Activated CD4-positive, CD25-positive, alpha-beta regulatory T cell treated with anti-CD3 and anti-CD28 coated beads, Interleukin-2, amount 50 U/mL, for 72 hours (primary cell): ENCODE measurements at places on chromosomes 6 and 20.

GRCh38 chr6:16320533-16321340 lies 82.3 kb downstream of the GMPR start:
- DNase-seq: no peak

DNA sequence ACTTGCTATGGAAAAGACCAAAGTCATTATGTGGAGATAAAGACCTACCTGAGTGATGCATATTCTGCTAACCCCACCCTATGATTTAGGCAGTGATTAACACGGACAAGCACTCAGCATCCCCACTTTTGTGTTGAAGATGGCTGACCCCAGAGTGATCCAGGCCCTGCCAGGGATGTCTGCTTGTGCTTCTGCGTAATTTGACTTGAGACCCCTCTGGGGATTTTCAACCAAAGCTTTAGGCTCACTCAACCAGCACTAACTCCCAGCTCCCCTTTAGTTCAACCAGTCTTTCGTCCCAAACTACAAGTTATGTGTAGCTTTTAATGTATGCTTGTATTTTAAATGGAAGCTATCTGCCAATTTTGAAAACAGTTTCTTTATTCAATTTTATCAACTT lies 538.0 kb upstream of the ID4 start:
- DNase-seq: no peak

GRCh38 chr20:62265365-62265764 lies 27.0 kb downstream of the OSBPL2 start:
- DNase-seq: no peak

- no peak for DNase-seq
These were observed 296.5 kb upstream of the SLC35B3 start for GRCh38 chr6:8731874-8732273.

DNA sequence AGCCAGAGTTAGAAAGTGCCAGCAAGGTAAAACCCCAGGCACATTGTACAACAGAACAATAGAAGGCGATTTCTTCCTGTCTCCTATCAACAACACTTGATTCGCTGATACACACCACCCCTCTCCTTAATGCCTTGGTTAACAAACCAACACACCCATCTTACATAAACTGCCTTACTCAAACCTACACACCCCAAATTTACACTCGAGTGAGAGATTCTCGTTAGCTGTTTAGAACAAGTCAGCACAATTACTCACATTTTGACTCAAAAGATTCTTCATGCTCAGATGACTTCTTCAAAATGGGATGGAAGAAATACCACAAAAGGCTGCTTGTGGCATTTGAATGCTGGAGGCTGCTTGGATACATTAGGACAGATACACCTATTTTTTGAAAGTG lies 80.0 kb upstream of the FOXQ1 start:
- DNase-seq: no peak

DNA sequence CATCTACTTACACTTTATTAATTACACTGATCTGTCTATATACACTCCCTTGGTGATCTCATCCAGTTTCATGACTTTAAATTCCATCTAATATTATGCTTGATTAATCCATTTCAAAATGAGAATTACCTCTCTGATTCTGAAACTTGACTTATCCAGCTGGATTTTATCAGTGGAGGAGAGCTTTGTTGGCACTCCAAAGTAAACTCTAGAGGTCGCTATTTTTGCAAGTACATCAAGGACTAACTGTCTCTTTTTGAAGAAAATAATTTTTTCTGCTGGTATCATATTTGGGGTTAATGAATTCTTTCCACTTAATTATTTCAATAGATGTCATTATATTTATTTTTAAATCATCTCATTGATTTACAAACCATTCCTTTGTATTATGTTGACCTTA lies 630.3 kb upstream of the MAN1A1 start:
- no peak for DNase-seq

- no peak for DNase-seq
These were observed 26.1 kb upstream of the UBE2J1 start for GRCh38 chr6:89378628-89379027.

DNA sequence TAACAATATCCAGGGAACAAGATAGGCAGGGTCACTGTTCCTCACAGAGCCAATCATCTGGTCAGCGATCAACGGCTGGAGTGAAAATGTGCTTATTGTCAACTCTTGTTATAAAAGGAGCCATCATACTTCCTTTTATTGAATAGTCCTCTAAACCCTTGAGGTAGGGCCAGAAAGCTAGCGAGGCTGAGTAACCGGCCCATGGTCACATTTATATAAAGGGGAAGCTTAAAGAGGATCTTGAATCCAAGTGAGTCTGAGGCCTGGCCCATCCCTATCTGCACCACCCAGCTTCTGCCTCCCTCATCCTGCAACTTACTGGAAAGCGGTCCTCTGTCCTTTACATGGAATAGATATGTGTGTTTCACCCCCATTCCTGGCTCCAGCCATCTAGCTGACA lies 9.5 kb downstream of the PHACTR3 start:
- DNase-seq: no peak

DNA sequence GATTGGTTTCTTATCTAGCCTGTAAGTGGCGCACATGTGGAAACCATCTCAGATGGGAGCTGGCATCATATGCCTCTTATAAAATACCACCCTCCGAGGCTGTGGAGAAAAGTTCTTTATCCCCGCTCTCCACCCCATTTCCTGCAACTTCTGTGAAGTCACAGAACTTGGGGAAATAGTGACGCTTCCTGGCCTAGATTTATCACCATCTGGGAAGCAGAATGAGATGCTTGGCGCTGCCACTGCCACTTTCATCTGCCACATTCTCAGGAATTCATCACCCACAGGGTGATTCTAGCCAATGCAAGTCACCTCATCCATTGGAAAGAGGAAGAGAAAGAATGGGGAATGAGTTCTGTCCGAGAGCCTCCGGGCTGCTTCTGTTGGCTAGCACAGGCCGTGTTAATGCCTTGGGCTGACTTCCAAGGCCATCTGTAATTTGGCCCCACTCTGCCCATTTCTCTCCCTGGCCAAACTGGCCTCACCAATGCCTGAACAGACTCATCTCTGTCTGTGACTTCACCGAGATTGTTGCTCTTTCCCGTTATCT lies 148.8 kb upstream of the SOX4 start:
- DNase-seq: no peak

DNA sequence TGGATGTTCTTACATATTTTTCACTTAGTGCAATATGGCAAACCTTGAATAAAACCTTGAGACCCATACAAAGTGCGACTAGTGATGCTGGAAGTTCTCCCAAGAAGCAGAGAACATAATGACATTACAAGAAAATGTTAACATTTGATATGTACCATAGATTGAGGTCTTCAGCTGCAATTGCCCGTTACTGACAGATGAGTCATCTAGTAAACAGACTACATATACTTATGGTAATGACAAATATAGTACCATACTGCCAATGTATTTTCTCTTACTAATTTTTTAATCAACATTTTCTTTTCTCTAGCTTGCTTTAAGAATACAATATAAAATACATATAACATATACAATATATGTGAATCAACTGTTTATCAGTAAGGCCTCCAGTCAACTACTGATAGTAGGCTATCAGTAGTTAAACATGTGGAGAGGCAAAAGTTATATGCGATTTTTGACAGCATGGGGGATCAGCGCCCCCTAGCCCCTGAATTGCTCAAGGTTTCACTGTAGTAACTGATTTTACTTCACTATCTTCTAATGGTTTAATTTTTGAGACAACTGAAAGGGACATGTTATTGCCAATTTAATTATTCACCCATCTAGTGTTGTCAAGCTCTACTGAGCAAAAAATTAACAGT lies 166.7 kb upstream of the ADGRB3 start:
- no peak for DNase-seq

DNA sequence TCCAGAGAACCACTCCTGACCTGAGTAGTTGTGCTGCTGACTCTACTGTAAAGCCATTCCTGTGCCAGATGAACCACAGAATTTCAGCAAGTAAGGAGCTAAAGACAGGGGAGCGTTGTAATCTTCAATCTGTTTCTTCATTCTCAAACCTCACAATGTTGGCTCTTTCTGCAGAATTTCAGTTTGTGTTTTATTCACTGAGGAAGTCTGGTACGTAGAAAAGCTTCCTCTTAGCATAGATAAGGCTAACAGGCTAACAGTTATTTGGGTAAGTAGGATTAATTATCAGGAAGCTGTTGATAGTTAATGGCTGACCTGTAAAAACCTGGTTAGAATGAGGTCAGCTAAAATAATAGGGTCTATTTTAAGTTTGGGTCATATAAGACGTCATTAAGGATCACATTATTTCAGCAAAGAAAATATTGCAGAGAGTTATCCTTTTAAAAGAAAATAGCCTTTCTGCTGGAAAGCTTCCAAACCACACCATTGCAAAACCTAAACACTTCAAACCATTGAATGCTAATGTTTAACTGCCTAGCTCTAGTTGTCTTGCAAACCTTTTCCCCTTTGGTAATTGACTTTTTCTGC lies 14.1 kb upstream of the TENT5A start:
- DNase-seq: no peak

GRCh38 chr6:163250116-163250515 lies 164.4 kb upstream of the QKI start:
- no peak for DNase-seq

DNA sequence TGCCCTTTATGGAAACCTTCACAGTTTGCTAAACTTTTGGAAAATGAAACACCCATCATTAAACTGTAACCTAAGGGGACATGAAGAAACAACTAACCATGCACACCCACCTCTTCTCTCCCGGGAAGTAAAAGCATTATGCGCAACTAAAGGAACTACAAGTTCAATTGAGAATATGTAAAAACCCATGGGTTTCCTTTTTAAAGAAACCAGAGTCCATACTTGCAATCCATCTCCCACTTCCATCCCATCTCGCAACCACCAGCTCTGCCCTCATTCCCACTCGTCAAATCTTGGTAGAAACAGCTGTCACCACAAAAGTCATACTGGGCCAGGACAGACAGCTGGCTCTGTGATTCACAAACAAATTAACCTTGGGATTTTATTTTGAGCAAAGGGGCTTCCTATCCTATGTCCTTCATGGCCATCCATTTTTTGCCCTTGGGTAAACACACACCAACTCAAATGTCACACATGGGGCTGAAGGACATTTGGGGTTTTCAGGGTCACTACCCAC lies 81.5 kb downstream of the HAO1 start:
- no peak for DNase-seq

DNA sequence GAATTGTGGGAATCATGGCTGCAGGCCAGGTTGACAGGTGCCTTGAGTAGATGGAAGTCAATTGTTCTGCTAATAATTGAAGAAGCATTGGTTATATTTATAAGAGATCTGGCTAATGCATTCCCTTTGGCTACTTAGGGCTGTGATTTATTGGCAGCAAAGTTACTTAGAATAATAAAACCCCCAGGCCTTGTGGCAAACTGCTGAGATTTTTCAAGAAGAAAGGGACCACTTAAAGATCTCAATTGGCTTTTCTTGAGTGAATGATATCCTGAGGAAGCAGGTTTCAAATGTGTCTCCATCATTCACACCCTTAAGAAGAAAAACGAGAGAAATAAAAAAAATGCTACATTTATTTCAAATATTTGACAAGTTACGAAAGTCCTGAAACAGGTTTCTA lies 27.4 kb downstream of the DDO start:
- no peak for DNase-seq

DNA sequence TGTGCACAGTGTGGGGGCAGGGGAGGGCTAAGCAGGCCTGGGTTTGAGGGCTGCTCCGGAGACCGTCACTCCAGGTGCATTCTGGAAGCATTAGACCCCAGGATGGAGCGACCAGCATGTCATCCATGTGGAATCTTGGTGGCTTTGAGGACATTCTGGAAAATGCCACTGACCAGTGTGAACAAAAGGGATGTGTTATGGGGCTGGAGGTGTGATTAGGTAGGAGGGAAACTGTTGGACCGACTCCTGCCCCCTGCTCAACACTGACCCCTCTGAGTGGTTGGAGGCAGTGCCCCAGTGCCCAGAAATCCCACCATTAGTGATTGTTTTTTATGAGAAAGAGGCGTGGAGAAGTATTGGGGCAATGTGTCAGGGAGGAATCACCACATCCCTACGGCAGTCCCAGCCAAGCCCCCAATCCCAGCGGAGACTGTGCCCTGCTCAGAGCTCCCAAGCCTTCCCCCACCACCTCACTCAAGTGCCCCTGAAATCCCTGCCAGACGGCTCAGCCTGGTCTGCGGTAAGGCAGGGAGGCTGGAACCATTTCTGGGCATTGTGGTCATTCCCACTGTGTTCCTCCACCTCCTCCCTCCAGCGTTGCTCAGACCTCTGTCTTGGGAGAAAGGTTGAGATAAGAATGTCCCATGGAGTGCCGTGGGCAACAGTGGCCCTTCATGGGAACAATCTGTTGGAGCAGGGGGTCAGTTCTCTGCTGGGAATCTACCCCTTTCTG lies 44.0 kb upstream of the TTPAL start:
- DNase-seq: no peak

GRCh38 chr20:35014537-35014936 lies 58.9 kb downstream of the MYH7B start:
- no peak for DNase-seq
